Fibroblast of the aortic adventitia (primary cell): ENCODE measurements at places on chromosomes 11 and 22. TPM values are rescaled to one million over a fixed set of nuclear protein-coding genes. Genes with fewer than 3 reads are reported as not detected.

GRCh38 chr22:19429950-19430889 is 1.3 kb downstream of the HIRA start:
- peak; percentile 74 for DNase-seq

DNA sequence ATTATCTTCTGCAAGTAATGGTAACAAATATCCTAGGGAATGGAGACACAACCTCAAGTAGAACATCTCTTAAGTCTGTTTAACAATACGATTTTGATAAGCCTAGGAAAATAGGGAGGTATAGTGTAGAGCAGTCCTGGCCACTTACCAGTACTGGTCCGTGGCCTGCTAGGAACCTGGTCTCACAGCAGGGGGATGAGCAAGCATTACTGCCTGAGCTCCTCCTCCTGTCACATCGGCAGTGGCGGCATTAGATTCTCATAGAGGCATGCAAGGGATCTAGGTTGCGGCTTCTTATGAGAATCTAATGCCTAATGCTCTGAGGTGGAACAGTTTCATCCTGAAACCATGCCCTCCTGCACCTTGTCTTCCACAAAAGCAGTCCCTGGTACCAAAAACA is 4.4 kb downstream of the OR51V1 start:
- no peak for DNase-seq

DNA sequence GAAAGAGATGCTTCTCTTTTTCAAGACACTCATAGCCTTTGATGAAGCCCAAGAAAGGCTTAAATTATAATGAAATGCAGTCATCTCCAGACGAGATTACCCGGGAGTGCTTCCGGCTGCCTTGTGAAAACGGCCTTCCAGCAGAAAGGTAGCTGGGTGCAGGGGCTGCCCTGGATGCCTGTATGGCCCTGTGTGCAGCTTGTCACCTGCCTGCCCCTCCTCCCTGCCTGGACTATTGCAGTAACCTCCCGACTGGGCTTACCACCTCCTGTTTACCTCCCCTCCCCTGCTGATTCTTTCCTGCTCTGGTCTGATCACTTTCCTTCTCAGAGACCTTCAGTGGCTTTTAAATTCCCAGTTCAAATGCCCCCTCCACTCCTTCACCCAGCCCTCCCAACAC is 126.4 kb upstream of the SYT13 start:
- no peak for DNase-seq

DNA sequence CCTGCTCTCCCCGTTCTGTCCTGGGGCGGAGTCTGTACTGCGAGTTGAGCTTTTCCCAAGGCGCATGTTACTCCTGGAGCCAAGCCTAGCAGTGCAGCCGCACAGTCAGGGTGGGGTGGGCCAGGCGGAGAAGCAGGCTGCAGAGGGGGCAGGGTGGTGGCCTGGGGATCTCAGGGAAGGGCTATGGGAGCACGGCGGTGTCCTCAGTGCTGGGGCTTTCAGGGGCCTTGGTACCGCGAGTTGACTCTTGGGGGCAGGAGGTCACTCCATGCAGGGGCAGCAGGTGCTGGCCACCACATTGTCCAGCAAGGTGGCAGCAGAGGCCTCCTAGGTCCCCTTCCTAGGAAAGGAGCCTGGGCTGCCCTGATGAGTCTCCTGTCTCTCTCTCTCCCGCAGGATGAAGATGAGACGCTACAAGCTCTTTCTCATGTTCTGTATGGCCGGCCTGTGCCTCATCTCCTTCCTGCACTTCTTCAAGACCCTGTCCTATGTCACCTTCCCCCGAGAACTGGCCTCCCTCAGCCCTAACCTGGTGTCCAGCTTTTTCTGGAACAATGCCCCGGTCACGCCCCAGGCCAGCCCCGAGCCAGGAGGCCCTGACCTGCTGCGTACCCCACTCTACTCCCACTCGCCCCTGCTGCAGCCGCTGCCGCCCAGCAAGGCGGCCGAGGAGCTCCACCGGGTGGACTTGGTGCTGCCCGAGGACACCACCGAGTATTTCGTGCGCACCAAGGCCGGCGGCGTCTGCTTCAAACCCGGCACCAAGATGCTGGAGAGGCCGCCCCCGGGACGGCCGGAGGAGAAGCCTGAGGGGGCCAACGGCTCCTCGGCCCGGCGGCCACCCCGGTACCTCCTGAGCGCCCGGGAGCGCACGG is 14.9 kb upstream of the MIEF1 start:
- peak; percentile 44 for DNase-seq

DNA sequence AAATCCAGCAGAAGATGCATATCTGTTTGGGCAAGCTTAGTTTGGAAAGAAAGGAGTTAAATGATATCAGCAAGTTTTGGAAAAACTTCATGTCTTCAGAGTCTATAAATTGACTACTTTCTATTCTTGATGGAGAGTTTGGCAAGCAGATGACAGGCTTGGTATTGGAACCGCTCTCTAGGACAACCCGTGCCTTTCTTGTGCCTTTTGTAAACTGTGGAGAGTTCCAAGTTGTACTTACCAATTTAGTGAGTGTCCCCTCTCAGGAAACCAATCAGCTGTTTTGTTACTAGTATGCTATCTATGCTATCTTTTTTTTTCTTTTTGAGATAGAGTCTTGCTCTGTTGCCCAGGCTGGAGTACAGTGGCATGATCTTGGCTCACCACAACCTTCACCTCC is 43.7 kb upstream of the CTTN start:
- no peak for DNase-seq

DNA sequence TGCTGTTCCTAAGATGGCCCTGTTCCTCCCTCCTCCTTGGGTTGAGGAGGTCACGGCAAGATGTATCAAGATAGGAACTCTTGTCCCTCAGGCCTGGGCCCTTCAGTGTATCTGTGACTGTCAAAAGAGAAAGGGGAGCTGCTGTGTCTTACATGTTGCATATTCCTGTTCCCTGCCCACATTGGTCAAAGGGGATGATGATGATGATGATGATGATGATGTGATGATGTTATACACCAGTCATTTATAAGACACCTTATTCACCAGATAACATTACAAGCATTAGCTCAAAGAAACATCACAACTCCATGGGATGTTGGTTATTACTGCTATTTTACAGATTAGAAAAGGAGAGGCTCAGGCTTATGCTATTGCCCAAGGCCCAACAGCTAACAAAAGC is 13.7 kb downstream of the FXYD6 start:
- DNase-seq = no peak

SLC22A12 gene
- not detected in 2 replicates for total RNA-seq

INS gene
- total RNA-seq = not detected in 2 replicates

DNA sequence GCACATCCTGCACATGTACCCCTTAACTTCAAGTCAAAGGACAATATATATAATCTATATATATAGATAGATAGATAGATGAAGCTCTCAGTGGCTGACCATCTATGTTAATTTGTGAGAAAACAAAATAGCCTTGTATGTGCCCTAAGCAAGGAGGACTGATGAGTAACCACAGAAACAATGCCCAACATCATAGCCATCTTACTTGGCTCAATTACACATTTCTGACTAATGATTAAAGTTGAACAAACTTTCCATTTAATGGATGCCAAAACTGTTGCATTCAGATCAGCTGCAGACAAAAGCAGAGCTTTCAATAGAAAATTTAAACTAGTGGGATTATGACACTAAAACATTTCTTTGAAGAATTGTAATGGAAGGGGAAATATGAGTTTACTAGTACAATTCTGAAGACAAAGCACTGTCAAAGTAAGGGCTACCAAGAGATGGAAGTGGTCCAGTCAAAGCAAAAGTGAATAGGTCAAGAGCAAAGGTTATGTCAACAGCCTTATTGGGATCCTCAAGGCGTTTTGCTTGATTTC is 1188.2 kb upstream of the RAG2 start:
- DNase-seq = peak; percentile 74

TRMT112 gene
- 177 and 274 TPM in 2 replicates for total RNA-seq

GRCh38 chr11:130213143-130213978 is 53.8 kb downstream of the ST14 start:
- DNase-seq = peak; percentile 26

DNA sequence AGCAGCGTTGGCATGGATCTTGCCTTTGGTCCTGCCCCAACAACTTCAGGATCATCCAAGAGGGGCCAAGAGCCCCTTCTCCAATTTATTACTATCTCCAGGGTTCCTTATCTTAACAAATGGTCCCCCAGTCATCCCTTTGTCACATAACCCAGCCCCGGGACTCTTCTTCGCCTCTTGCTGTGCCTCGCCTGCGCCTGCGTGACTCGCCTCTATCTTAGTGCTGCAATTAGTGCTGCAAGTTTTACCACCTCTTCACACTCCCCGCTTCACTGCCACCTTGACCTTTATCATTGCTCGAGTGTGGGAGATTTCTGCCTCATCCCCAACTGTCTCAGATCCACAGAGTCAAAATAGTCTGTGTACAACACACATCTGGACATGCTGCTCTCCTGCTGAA is 4.0 kb upstream of the IGSF22 start:
- DNase-seq = no peak

C22orf15 gene
- total RNA-seq = 0.18 and 4.9 TPM in 2 replicates

GRCh38 chr11:107683807-107684206 is 28.0 kb downstream of the SLN start:
- DNase-seq = no peak

DNA sequence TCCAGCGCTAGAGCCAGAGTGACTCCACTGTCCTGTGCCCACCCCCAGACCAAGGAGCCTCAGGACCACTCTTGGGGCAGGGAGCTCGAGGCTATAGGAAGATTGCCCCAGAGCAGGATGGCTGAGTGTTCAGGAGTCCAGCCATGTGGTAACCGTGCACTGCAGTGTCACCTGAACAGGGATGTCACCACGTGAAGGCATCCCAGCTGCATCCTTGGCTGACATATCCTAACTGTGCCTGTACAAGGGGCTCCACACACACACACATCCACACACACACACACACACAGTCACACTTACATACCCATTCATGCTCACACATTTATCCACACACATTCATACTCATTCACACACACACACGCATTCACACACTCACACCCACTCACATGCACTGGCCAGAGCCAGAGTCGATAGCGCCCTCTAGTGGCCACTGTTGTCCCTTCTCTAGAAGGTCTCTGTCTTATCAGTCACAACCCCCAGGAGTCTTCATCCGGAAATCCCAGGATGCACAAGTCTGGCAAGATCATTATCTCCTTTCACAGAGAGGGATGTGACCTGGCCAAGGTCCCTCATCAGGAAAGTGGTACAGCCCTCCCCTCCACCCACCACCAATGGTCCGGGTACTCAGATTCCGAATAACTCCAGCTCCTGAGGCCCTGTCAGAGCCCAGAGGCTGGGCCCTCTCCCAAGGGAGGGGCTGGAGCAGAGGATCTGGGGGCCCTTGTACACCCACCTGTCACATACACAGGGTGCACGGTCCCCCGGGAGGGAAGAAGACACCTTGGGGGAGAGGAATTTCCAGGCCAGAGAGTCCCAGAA is 55.1 kb downstream of the IGLL5 start:
- peak; percentile 68 for DNase-seq

- DNase-seq = no peak
These were observed 26.8 kb downstream of the TENM4 start for GRCh38 chr11:79414041-79414440.

DCDC1 gene
- 0.18 and 3.2 TPM in 2 replicates for total RNA-seq

- DNase-seq = no peak
These were observed 22.3 kb upstream of the PATL1 start for GRCh38 chr11:59691156-59691555.

GRCh38 chr11:61131186-61131585 is 28.9 kb downstream of the CD5 start:
- DNase-seq = no peak

- DNase-seq = peak; percentile 25
These were observed 7.2 kb downstream of the CHKA start for GRCh38 chr11:68113986-68114385.
